Large intestine (tissue), 12 donors: ENCODE measurements at places on chromosomes 11 and 22.

DNA sequence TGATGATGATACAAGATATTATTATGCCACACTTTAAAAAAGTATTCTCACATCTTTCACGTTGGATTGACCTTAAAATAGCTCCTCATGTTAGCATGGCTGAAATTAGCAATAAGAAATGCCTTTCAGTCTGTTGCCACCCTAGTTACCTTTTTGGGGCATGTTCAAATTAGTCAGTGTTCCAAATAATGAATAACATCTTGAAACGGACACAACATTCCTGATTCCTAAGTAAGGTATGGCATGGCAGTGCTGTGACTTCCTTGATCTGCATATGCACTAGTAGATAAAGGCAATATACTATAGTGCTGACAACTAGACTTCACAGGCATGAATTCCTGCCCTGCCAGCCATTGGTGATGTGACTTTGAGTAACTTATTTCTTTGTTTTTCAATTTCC is 914.5 kb downstream of the METTL15 start:
- no peak overlapping the region for H3K4me3 ChIP-seq
- no peaks in the 10 kb centered on the region for H3K36me3 ChIP-seq
- no peak overlapping the region for H3K27ac ChIP-seq
- H3K4me1 ChIP-seq, result no peaks in the 10 kb centered on the region
- no peak for DNase-seq

DNA sequence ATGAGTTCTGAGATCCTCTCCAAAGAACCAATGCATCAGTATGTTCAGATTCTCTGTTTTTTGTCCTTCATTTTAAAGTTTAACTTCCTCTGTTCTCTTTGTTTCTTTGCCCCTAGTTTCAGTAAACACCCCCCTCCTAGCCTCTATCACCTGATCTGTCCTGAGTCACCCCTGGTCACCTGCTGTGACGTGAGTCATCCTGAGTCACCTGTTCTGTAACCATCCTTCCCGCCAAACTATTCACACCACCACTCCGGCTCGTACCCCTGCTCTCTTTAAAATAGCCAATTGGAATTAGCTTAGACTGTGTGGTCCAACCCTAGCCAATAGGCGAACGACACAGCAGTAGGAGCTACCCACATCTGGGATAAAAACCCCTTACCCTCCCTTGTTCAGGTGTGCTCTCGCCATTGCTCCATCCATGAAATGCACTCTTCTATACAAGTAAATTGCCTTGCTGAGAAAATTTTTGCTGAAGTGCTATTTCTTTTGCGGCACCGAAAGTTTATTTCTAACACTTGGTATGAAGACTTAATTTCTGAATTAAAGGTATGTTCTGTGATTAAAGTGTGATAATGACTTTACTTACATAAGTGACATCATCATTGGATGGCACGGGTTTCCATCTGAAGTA is 318.4 kb downstream of the AASDHPPT start:
- no peaks in the 10 kb centered on the region for H3K4me1 ChIP-seq
- H3K4me3 ChIP-seq, result no peak overlapping the region
- H3K36me3 ChIP-seq, result no peaks in the 10 kb centered on the region
- no peaks in the 10 kb centered on the region for H3K27me3 ChIP-seq

- peaks cover 33% of the 10 kb centered on the region for H3K4me1 ChIP-seq
- no peak overlapping the region for H3K4me3 ChIP-seq
- no peak for DNase-seq
Measured at GRCh38 chr11:117838901-117839300, 14.4 kb upstream of the FXYD2 start.

- H3K4me1 ChIP-seq, result peaks cover 26% of the 10 kb centered on the region
- no peak overlapping the region for H3K27ac ChIP-seq
- H3K27me3 ChIP-seq, result no peaks in the 10 kb centered on the region
Measured at GRCh38 chr11:73386016-73386415, 9.8 kb downstream of the RELT start.

GRCh38 chr11:114165326-114166230 is 106.1 kb downstream of the ZBTB16 start:
- peaks cover 56% of the 10 kb centered on the region for H3K4me1 ChIP-seq
- no peak overlapping the region for H3K4me3 ChIP-seq
- no peaks in the 10 kb centered on the region for H3K27me3 ChIP-seq
- DNase-seq, result no peak

GRCh38 chr22:23780146-23780748 is 6.5 kb upstream of the SMARCB1 start:
- H3K4me1 ChIP-seq, result peaks cover 57% of the 10 kb centered on the region
- H3K36me3 ChIP-seq, result no peaks in the 10 kb centered on the region
- no peaks in the 10 kb centered on the region for H3K27me3 ChIP-seq
- no peak overlapping the region for H3K4me3 ChIP-seq

GRCh38 chr11:132114185-132114584 is 743.8 kb downstream of the NTM start:
- H3K4me3 ChIP-seq, result no peak overlapping the region
- H3K27ac ChIP-seq, result no peak overlapping the region
- no peaks in the 10 kb centered on the region for H3K36me3 ChIP-seq
- H3K27me3 ChIP-seq, result no peaks in the 10 kb centered on the region
- no peaks in the 10 kb centered on the region for H3K4me1 ChIP-seq
- DNase-seq, result no peak

- no peak overlapping the region for H3K27ac ChIP-seq
- H3K27me3 ChIP-seq, result no peaks in the 10 kb centered on the region
- H3K4me3 ChIP-seq, result no peak overlapping the region
- H3K4me1 ChIP-seq, result peaks cover 10% of the 10 kb centered on the region
- DNase-seq, result no peak
Measured at GRCh38 chr11:45287316-45287903, 1.3 kb upstream of the SYT13 start.

GRCh38 chr11:14112721-14113120 is 150.2 kb downstream of the SPON1 start:
- DNase-seq, result no peak
- no peak overlapping the region for H3K27ac ChIP-seq
- H3K4me1 ChIP-seq, result peaks cover 5% of the 10 kb centered on the region

DNA sequence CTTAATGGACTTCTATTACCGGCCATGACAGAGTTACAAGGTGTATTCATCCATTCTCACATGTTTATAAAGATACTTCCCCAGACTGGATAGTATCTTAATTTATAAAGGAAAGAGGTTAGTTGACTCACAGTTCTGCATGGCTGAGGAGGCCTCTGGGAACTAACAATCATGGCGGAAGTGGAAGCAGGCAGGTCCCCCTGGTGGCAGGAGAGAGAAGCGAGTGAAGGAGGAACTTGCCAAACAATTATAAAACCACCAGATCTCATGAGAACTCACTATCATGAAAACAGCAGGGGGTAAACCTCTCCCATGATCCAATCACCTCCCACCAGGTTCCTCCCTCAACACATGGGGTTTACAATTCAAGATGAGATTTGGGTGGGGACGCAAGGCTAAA is 170.0 kb upstream of the PDGFD start:
- DNase-seq, result no peak
- H3K27me3 ChIP-seq, result no peaks in the 10 kb centered on the region
- no peak overlapping the region for H3K4me3 ChIP-seq
- H3K27ac ChIP-seq, result no peak overlapping the region

GRCh38 chr22:45783690-45784089 is 112.1 kb downstream of the ATXN10 start:
- no peaks in the 10 kb centered on the region for H3K4me1 ChIP-seq
- H3K4me3 ChIP-seq, result no peak overlapping the region
- H3K27me3 ChIP-seq, result no peaks in the 10 kb centered on the region
- no peak for DNase-seq
- no peaks in the 10 kb centered on the region for H3K36me3 ChIP-seq
- H3K27ac ChIP-seq, result no peak overlapping the region

GRCh38 chr11:71572811-71573210 is 7.4 kb downstream of the KRTAP5-10 start:
- no peak overlapping the region for H3K4me3 ChIP-seq
- DNase-seq, result no peak
- H3K27ac ChIP-seq, result no peak overlapping the region
- H3K36me3 ChIP-seq, result no peaks in the 10 kb centered on the region
- no peaks in the 10 kb centered on the region for H3K27me3 ChIP-seq
- H3K4me1 ChIP-seq, result peaks cover 2% of the 10 kb centered on the region

- H3K27me3 ChIP-seq, result peaks cover 13% of the 10 kb centered on the region
- no peak overlapping the region for H3K4me3 ChIP-seq
- peak; percentile 69 for DNase-seq
- no peaks in the 10 kb centered on the region for H3K36me3 ChIP-seq
- no peaks in the 10 kb centered on the region for H3K4me1 ChIP-seq
- no peak overlapping the region for H3K27ac ChIP-seq
Measured at GRCh38 chr11:119493712-119494111, 70.7 kb upstream of the THY1 start.

- no peaks in the 10 kb centered on the region for H3K36me3 ChIP-seq
- H3K27ac ChIP-seq, result no peak overlapping the region
- no peak for DNase-seq
- H3K4me1 ChIP-seq, result no peaks in the 10 kb centered on the region
- no peaks in the 10 kb centered on the region for H3K27me3 ChIP-seq
- no peak overlapping the region for H3K4me3 ChIP-seq
Measured at GRCh38 chr22:49606562-49607290, 220.9 kb downstream of the BRD1 start.

DNA sequence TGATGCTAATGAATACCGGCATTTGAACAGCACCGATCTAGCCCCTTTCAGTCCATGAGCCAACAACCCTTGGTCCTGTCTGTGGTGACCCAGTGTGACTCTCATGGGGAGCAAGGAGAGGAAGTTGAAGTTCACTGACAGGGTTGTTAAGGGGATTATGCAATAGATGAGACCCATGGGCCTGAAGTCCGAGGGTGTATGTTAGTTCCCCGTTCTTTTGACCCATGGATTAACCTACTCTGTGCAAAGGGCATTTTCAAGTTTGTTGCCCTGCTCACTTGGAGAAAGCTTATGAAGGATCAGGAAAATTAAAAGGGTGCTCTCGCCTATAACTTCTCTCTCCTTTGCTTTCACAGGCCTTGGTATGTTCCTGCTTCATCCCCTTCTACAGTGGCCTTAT is 4.9 kb downstream of the PNPLA3 start:
- no peaks in the 10 kb centered on the region for H3K36me3 ChIP-seq
- H3K27me3 ChIP-seq, result peaks cover 12% of the 10 kb centered on the region
- no peak overlapping the region for H3K4me3 ChIP-seq
- peaks cover 12% of the 10 kb centered on the region for H3K4me1 ChIP-seq
- DNase-seq, result peak; percentile 48

DNA sequence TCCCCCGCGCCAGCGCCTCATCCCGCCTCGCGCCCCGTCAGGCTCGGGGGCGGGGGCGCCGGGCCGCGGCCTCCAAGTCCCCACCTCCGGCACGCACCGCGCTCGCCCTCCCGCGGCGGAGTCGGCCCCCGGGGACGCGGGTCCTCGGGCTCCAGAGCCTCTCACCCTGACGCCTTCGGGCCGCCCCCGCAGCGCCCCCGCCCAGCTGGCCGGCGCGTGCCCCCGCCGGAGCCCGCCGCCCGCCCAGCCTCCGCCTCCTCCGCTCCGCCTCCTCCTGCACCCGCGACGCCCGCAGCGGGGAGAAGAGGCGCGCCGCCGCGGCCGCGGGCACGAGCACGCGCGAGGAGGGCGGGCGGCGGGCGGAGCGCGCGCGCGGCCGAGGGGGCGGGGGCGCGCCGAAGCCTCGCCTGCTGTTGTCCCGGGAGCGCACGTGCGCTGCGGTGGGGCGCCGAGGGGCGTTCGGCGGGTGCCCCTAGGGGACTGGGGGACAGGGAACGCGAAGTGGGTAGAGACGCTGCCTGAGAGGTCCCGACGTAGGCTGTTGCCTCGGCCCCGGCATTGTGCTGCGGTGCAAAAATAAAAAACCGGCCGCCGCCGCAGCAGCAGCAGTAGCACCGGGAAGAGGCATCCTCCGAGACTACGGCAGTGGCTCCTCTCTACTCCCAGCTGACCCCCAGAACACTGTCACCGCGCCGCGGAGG is 87.4 kb upstream of the ARHGAP32 start:
- peak; percentile 89 for DNase-seq
- H3K36me3 ChIP-seq, result no peaks in the 10 kb centered on the region
- no peak overlapping the region for H3K27ac ChIP-seq

- no peaks in the 10 kb centered on the region for H3K27me3 ChIP-seq
- no peak overlapping the region for H3K4me3 ChIP-seq
- H3K4me1 ChIP-seq, result no peaks in the 10 kb centered on the region
- no peak overlapping the region for H3K27ac ChIP-seq
Measured at GRCh38 chr11:6988506-6988905, 31.6 kb downstream of the ZNF214 start.

DNA sequence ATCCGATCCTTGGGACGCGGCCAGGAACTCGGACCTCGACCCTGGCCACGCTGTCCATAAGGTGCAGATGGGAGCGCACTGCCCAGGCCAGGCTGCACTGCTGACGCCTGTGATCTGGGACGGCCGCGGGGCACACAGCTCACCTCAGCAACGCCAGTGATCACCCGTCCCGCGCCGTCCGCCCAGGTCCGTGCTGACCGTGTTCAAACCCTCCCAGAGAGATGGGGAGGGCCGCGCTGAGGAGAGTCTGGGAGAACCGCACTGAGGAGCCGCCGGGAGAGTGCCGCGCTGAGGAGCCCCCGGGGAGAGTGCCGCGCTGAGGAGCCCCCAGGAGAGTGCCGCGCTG is 636 bp downstream of the KCNQ1OT1 start:
- no peaks in the 10 kb centered on the region for H3K27me3 ChIP-seq
- H3K27ac ChIP-seq, result peak overlapping the region; percentile 63
- peaks cover 34% of the 10 kb centered on the region for H3K4me1 ChIP-seq

DNA sequence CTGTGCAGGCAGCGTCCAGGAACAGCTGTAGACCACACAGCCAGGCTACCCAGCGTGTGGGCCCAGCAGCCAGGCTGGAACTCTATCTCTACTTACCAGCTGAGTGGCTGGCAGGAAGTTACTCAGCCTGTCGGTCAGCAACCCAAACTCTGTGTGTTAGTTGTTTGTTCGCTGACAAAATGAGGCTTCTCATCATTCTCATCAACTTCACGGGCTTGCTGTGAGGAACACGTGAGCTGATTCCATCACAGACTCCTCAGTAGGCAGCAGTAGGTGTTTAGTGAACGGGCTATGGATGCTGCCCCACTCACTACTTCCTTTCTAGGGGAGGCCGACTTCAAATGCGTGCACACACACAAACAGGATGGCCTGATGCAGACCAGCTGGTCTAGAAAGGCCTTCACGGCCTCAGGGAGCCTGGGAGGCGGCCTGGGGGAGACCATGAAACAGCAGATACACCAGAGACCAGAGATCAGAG is 830 bp upstream of the SPDYC start:
- no peaks in the 10 kb centered on the region for H3K36me3 ChIP-seq
- H3K27me3 ChIP-seq, result no peaks in the 10 kb centered on the region
- H3K4me1 ChIP-seq, result peaks cover 7% of the 10 kb centered on the region
- DNase-seq, result no peak

GRCh38 chr11:14237444-14237961 is 121.5 kb downstream of the RRAS2 start:
- no peak overlapping the region for H3K27ac ChIP-seq
- H3K4me1 ChIP-seq, result no peaks in the 10 kb centered on the region
- DNase-seq, result no peak
- no peak overlapping the region for H3K4me3 ChIP-seq
- no peaks in the 10 kb centered on the region for H3K27me3 ChIP-seq

- H3K27ac ChIP-seq, result no peak overlapping the region
- peaks cover 27% of the 10 kb centered on the region for H3K4me1 ChIP-seq
- peaks cover 25% of the 10 kb centered on the region for H3K27me3 ChIP-seq
- H3K4me3 ChIP-seq, result no peak overlapping the region
Measured at GRCh38 chr11:46240861-46241260, 36.6 kb upstream of the CREB3L1 start.
